ENCODE measurements at places on chromosomes 12 and 14.

DNA sequence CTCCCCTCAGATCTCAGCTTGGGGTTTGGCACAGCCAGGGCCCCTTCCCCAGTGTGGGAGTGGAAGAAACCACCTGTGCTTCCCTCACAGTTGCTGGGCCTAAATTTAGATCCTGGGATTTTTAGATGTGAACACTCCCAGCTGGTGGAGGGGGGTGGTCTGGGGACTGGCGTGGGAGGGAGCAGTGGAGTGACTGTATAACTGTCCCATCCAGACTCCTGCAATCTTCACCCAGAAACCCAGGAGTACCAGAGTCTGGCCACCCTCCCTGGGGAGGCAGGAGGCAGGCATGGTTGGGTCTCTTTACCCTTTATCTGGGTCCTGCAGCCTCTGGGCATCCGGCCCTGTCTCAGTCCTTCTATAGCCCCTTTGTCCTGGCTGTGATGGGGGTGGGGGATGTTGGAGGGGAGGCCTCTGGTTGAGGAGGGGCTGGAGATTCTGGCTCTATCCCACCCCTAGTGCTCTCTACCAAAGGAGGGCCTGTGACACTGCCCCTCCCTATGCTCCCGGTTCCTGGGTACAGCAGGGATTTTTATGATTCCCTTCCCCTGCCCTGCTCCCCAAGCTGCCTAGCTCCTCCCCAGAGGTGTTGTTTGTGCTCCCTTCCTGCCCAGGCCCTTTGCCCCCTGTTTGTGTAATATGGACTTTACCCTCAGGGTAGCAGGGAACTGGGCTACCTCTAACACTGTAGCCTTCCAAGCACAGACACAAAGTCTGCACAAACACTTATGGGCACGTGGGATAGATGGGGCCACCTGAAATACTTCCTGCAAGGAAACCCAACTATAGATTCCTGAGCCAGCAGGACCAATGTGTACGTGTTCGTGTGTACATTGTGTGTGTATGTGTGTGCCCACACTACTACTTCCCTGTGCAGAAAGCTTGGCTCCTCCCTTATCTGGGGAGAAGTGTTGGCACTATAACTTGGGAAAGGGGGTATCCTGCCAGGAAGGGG, 1.7 kb downstream of the ERBB3 start:
- DNase-seq = no peak

DNA sequence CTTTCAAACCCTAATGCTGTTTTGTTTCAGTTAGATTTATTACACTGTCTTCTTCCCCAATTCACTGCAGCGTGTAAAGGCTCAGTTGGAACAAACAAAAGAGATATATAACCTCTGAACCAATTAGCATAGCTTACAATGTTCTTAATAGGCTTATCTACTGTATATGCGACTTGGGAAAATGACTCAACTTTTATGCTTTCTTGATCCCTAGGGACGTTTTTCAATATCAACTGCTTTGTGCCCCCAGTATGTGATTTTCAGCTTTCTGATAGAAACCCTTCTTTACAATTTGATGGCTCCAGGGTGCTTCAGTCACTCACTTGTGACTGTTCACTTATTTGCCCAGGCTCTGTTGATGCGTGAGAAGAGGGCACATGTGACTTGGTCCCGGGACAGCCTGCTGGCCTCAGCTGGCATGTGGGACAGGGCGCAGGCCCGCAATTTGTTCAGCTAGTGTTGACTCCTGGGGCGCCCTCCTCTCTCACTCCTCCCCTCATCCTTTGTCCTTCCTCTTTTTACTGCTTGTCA, 107.1 kb downstream of the TMTC2 start:
- no peak for DNase-seq

DNA sequence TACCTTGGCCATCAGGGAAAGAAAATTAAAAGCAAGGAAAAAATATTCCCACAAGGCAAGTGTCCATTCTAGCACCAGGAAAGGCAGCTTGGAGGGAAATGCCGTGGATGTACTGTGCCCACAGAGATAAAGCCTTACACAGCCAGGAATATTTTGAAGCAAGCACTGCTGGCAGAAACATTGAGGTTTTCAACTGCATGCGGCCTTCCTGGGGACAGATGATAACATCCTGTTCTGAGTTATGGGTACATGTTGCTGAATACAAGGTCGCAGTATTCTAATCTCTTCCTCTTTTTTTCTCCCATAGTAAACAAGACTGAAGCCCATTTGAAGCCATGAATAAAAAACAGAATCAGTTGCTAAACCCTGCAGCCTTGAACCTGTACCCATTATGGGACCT, 197.1 kb downstream of the BTG1 start:
- no peak for DNase-seq

DNA sequence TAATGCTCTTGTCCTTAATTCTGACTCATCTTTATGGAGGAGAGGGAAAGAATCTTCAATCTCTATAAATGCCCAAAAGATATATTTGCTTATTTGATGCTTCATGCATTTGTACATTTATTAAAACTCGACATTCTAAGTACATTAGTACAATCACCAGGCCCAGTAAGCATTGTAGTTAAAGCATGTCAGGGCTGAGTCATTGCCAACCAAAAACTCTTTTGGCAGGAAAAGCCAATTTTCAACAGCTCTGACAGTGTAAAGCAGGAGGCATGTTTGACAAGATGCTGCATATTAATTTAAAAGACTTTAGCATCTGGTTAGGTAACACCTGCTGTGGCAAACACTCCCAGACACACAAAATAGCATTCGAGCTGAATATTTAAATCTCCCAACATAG, 290.9 kb downstream of the PPFIA2 start:
- DNase-seq = peak; percentile 50

DNA sequence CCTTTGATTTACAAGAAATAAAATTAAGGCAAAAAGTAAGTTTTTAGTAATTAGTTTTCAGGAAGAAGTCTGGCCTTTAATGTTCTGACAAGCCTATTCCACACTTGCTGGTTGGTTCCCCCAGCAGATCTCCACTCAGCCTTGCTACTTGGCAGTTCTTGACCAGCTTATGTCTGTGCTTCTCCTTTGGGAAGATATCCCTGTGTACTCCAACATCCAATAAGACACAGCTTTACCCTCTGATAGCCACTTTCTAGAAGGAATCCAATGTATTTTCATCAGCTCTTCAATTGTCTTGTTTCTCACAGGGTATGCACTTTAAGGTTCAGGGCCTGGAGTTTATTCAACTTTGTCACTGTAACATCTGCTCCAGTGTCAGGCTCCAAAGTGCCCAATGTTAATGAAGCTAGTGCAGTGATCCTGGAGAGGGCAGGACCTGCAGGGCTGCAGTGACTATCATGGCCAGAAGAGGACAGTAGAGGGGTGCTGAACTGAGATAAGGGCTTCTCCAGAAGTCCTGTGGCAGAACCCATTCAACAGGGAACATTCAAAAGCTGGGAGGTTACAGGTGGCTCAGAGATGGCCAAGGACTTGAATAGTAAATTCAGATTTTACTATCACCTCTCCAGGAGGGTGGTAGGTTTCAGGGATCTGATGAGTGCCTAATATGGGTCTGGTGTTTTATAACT, 22.9 kb downstream of the JKAMP start:
- DNase-seq = peak; percentile 82

DNA sequence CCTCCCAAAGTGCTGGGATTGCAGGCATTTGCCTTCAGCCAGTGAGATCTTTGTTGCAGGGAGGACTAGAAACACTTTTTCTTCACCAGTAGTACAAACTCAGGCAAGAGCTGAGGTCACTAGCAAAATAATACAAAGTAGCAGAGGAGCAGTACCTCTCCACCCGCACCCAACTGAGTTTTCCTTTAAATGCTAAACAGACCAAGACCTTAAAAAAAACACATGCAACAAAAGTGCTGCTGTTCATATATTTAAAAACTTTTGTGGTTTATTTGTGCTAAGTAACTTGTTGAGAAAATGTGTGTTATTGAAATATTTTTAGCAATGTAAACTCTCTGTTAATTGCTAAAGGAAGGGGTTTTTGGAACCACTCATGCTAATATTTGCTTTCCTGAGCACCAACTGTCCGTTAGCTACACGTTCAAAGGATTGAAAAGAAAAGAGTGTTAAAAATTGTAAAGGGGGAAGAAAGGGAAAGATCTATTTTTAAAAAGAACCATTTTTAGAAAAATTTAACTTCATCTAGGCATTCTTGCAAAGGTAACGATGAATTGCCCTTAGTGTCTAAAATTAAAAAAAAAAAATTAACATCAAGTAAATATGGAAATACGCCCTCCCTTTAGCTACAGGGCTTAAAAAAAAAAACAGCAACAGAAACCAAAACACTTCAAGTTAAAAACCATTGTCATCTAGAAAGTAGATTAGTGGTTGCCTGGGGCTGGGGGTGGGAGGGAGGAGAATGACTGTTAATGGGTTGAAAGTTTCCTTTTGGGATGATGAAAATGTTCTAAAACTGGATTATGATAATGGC, 114.0 kb upstream of the KRAS start:
- DNase-seq = no peak

DNA sequence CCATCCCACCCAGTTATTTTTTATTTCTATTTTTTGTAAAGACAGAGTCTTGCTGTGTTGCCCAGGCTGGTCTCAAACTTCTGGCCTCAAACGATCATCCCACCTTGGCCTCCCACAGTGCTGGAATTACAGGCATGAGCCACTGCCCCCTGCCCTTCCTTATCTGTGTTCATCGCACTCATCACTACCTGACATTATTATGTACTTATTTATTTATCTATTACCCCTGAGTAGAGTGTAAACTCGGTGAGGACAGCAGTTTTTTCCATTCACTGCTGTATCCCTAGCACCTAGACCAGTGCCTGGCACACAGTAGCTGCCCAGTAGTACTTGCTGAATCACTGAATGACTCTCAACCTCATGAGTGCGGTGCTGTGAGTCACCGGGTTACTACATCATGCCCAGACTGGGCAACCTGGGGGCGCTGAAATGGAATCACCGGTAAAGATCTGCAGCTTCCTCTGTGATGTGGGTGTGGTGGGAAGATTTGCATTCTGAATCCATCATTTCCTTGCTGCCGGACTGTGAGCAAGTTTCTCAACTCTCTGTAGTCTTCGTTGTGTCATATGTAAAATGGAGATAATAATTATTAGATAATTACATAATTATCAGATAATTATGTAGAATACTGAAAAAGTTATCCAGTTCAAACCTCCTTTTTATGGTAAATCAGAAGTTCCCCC, 81.9 kb upstream of the USP44 start:
- DNase-seq = peak; percentile 67

DNA sequence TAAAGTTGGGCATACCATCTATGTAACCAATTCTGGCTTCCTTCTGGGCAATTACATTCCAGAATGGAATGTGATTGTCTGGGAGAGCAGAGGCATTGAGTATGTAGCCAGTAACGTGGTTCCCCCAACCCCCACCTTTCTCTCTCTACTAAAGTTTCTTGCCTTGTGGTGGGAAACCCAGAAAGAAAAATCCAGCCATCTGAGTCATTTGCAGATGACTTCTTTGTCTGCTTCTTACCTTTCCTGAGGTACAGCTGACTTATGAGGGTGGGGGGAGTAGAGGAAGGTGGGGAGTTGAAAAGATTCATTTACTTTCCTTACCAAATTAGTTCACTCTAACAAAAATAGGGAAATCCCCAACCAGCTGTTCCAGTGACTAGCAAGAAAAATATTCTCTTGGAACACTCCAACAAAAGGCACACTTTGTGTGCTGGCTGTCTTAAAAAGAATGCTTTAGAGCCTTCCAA, 112.1 kb upstream of the FRMD6 start:
- DNase-seq = peak; percentile 87

DNA sequence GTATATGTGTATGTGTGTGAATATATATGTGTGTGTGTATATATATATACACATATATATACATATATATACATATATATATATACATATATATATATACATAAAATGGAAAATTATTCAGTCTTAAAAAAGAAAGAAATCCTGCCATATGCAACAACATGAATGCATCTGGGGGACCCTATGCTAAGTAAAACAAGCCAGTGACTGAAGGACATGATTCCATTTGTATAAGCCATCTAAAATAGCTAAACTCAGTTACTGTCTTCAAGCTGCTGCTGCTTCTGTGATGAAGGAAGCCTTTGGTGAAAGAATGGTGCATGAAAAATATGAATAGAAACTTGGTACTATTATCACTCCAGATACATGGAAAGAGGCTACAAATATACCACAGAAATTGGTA, 118.6 kb downstream of the ATXN7L3B start:
- no peak for DNase-seq

GRCh38 chr12:82097877-82098276, 260.3 kb downstream of the CCDC59 start:
- no peak for DNase-seq

Data from choroid plexus epithelial cell (primary cell).